ENCODE measurements at places on chromosomes 6 and 20.

GRCh38 chr20:42734660-42735368, 454.9 kb downstream of the PTPRT start:
- no peak for DNase-seq

DNA sequence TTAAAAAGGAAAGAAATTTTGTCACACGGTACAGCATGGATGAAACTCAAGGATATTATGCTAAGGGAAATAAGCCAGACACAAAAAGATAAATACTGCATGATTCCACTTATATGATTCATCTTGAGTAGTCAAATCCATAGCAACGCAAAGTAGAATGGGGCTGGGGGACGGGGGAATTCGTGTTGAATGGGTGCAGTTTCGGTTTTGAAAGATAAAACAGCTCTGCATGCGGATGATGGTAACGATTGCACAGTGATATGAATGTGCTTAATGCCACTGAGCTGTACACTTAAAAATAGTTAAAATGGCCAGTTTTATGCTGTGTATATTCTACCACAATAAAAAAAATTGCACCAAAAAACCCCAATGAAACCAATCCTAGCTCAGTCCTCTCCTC, 52.9 kb upstream of the SIRPA start:
- no peak for DNase-seq

DNA sequence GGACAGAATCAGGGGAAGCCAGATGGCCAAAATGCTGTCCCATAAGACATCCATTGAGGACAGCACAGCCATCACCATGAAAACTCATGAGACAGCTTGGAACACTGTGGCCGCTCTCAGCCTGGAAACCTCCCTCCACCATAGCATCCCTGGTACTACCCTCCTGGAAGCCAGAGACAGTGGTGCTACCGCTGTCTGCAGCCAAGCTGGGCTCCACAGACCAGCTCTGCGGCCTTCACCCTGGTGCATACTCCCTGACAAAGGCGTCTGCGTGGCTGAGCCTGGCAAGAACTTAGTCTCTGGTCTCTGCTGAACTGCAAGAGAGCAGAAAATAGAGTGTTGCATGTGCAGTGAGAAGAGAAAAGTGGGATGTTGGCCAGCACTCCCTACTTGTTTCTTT, 558.0 kb downstream of the C6orf118 start:
- DNase-seq, result no peak

GRCh38 chr6:41503827-41504465, 42.2 kb upstream of the FOXP4 start:
- peak; percentile 78 for DNase-seq

GRCh38 chr6:69775941-69776340, 20.9 kb downstream of the LMBRD1 start:
- DNase-seq, result no peak

GRCh38 chr6:106039897-106040592, 46.1 kb upstream of the PRDM1 start:
- peak; percentile 11 for DNase-seq

- no peak for DNase-seq
Measured at GRCh38 chr20:63178446-63178820, 37.5 kb downstream of the YTHDF1 start.

- peak; percentile 95 for DNase-seq
Measured at GRCh38 chr6:43768983-43769525, 957 bp upstream of the VEGFA start.

GRCh38 chr6:43764772-43765171, 5.2 kb upstream of the VEGFA start:
- DNase-seq, result no peak
